CD4-positive, alpha-beta T cell treated with Interleukin-12 subunit alpha and Interleukin-12 subunit beta, for 1 hour (primary cell): ENCODE measurements at places on chromosomes 3 and 15.

DNA sequence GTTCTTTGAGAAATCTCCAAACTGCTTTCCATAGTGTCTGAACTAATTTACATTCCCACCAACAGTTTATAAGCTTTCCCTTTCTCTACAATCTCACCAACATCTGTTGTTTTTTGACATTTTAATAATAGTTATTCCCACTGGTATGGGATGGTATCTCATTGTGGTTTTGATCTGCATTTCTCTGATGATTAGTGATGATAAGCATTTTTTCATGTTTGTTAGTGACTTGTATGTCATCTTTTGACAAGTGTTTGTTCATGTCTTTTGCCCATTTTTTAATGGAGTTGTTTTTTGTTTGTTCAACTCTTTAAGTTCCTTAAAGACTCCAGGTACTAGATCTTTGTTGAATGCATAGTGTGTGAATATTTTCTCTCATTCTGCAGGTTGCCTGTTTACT is 116.6 kb upstream of the TSC22D2 start:
- DNase-seq, result no peak

DNA sequence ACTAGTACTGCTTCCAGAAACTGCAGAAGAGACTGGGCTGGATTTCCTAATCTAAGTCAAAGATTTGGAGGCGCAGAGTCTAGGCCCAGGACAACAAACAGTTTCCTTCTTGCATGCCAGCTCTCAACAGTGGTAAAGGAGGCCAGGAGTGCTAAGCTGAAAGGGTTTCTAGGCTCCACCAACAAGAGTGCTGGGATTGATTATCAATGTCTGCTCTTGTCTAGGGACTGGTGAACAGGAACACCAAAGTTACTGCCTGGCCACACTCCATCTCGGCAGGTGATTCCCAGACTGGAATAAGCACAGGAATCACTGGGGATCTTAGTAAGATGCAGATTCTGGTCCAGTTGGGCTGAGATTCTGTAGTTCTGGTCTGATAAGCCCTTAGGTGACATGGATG is 22.8 kb upstream of the FGD5 start:
- DNase-seq, result no peak

GRCh38 chr15:75163150-75163564 is 38.5 kb upstream of the C15orf39 start:
- DNase-seq, result no peak

DNA sequence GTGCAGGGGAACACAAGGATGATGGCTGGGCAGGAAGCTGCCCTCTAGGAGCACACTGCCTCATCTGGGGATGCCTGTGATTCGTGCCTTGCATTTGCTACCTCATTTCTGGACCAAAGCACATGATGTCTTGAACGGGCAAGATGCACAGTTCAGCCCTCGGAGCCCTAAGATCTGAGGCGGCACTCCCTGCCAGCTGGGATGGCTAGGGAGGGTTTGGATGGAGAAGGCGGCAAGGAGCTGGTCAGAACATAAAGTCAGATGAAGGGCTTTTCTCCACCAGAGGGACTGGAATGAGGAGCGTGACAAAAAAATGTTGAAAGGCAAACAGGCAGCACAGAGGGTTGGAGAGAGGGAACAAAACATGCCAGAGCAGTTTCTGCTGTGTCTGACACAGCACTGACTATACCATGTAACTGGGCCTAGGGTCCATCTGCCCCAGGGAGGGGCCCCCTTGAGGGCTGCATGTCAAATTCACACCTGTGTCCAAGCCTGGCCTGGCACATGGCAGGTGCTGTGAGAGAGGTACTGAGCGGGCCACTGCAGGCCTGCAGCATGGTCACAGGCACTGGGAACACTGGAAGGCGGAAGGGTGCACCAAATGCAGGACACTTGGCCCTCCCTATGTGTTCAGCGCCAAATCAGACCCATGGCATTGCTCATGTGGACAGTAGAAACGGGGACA is 21.7 kb downstream of the TMEM43 start:
- DNase-seq, result no peak

- no peak for DNase-seq
Measured at GRCh38 chr3:43319376-43319775, 33.0 kb downstream of the SNRK start.

DNA sequence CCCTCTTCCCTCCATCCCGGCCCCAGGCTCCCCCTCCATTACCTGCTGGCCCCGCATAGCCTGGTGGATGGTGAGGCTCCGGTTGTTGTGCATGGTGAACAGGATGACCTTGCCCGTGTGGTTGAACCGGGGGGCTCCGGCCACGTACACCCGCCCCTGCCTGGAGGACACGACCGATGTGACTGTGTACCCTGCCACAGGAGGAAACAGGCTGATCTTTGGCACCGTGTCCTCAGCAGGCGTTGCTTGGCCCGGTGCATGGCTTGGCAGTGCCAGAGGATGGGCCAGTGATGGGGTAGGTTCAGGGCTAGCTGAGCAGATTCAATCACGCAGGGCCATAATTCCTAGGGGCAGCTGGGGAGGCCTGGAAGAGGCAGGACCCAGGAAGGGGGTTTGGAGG is 58.1 kb downstream of the FEM1B start:
- DNase-seq, result no peak

GRCh38 chr3:47715928-47716327 is 65.8 kb downstream of the SMARCC1 start:
- no peak for DNase-seq

DNA sequence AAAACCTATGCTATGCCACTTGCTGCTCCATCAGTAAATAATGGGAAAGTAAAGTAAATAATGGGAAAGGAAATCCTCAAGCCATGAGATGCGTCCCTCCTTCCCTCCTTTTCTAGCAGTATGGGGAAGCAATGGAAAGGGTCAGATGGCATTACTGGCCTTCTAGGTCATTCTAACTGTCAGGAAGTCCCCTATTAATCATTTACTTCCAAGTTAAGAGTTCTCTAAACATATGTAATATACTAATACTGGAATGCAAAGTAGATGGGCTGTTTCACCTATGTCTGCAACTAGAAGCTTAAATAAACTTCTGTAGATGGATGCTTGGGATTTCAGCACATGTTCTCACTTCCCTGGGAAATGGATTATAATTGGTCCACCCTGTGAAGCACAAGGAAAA is 55.9 kb downstream of the MDFIC2 start:
- DNase-seq, result no peak

GRCh38 chr3:111617912-111618601 is 22.9 kb upstream of the ZBED2 start:
- no peak for DNase-seq

GRCh38 chr15:74364936-74365597 is 2.4 kb downstream of the CYP11A1 start:
- DNase-seq, result no peak

GRCh38 chr3:159910991-159911663 is 77.5 kb upstream of the IL12A start:
- peak; percentile 27 for DNase-seq

DNA sequence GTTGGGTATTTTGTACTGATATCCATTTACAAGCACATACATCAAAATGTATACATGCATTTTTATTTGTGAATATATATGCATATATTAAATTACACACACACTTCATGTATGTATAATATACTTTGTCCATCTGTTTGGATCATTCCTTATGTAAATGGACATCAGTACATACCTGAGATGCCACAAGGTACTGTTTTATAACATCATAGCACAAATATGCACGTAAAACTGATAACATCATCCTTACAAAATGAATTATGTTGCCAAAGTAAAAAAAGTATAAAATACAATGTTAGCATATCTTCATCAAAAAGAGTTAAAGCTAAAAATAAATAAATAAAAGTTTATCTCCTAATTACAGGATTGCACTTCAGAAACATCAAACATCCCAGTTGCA is 634.8 kb upstream of the UBE2E2 start:
- DNase-seq, result no peak

DNA sequence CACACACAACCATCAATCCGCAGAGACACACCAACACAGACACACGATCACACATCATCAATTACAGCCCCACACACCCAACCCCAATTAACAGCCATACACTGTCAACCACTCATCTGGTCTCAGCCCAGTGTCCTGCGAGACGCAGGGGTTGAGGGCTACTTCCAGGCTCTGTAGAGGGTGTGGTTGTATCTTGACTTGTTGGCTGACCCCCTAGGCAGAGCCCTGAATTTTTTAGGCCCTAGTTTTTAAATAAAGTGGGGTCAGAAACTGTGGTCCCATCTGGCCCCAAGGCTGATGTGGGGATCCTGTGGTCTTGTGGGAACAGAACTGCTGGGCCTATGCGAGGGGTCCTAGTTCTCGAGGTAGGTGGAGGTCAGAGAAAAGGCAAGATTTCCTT is 9.2 kb downstream of the VILL start:
- no peak for DNase-seq

GRCh38 chr3:29759411-29760225 is 478.7 kb downstream of the RBMS3 start:
- no peak for DNase-seq

- DNase-seq, result no peak
Measured at GRCh38 chr3:106619-107018, 89.9 kb upstream of the CHL1 start.

DNA sequence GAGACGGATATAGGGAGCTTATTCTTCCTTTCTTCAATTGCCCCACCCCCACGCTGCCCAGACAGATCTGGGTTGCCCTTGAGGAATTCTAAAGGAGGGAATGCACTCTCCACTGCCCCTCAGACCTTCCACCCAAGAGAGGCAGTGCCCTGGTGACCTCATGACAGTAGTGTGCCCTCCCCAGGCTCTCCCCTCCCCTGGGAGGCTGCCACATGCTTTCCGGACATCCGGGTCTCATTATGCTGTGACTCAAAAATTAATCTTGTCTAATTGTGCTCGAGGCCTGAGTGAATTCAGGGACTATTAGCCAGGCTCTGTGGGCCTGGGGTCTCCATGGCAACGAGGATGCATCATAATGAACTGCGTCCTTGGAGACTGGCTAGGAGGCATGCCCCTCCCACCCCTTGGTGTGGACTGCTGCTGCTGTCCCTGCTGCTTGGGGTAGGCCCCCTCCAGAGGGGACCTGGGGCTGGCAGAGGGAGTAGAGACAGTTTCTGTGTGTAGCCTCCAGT is 20.8 kb downstream of the CORO2B start:
- no peak for DNase-seq

DNA sequence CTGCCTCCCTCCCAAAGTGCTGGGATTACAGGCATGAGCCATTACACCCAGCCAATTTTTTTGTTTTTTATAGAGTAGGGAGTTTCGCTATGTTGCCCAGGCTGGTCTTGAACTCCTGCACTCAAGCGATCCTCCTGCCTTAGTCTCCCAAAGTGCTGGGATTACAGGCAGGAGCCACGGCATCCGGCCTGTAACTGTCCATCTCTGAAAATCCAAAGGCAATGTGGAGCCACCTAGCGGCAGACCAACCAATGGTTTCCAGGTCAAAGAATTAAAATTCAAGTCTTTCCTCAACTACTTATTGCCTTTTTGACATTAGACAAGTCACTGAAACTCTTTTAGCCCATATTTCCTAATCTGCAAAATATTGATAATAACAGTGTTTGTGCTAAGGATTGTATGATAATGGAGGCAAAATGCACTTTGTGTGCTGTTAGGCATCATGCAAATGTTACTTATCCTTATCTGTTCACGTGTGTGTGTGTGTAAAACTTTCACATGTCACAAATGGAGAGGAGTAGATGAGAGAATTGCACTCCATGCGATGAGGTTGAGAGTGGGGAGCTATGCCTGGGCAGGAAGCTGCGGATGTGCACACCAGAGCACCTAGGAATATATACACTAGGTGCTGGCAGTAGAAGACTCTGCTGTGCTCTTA is 48.7 kb downstream of the COL8A1 start:
- peak; percentile 3 for DNase-seq

DNA sequence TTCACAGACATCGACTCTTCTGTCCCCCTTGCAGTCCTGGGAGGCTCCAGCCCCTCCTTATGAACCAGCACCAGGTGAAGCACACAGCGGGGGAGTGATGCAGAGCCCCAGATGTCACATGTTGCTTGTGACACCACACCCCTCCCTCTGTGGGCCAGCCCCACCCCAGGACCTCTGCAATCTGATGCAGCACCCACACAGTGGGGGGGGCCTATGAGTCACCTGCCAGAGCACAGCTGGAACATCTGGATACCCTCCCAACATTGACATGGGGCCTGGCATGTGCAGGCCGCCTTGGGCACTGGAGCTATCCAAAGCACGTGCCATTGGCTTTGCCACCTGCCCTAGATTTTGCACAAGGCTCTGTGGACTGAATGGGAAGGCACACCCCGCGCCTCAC is 70.5 kb downstream of the FEM1B start:
- DNase-seq, result no peak

DNA sequence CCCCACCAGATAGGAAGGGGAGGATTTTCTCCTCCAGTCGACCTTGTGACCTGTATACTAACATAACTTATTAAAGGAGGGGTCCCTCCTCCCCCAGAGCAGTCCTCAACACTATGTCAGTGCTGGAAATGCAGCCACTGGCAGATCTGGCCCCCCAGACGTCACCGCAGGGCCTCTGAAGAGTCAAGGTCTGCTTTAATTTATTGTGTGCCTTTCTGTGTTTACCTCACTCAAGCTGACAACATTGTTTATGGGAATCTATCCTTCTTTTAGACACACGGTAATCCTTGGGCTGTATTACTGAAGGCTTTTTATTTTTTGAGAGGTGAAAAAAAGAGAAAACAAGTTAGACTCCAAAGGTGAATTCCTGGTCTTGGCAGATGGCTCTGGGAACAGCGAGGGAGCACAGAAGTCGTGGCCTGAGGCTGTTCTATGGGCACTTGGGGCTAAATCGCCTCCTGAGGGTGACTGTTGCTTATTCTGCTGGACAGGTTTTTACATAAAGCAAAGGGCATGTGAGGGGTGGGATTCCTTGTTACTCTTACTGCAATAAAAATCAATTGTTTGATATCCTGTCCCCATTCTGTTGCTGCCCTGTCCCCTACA is 13.5 kb upstream of the NR2C2 start:
- no peak for DNase-seq

GRCh38 chr3:10389995-10390394 is 69.1 kb upstream of the SEC13 start:
- DNase-seq, result no peak

DNA sequence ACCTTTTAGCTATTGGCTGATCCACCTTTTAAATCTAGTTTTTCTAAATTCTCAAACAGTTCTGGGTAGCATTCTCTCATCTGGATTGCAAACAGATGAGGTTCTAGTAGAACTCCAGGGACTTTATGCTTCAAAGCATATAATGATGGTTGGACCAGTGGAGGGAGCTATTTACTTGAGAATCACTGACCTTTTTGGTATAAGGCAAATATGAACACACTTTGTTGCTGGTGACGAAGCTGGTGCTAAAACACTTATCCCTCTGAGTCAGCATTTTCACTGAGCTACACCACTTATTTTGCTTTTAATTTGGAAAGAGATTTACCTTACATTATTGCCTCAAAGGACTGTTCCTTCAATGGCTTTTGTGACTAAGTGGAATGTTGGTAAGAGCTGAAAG is 58.6 kb upstream of the SLITRK3 start:
- DNase-seq, result no peak

DNA sequence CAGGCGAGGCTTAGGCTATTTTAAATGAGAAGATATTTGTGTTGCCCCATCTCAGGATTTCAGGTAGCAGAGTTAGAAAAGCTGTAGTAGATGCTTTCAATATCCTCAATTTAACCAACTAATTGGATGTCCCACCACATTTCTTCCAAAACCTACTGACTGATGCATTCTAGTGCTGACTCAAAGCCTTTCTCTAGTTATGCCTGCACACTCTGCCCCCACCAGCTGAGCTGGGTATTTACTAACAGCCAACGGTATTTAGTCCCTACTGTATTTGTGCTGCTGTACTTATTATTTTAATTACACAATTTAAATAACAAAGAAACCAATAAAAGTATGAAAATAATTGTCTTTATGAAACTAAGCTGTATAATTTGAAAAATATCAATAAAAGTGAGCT is 139.5 kb downstream of the OSBPL10 start:
- no peak for DNase-seq

- no peak for DNase-seq
Measured at GRCh38 chr3:194327218-194328052, 23.7 kb downstream of the CPN2 start.
